ENCODE measurements at places on chromosomes 4 and X. TPM values are rescaled to one million over a fixed set of nuclear protein-coding genes. Genes with fewer than 3 reads are reported as not detected.

CXCL11 gene
- 0.07 TPM for total RNA-seq

ZDHHC15 gene
- total RNA-seq = not detected

SPOCK3 gene
- total RNA-seq = 3.5 TPM

PRKX gene
- total RNA-seq = 14.9 TPM

SOWAHD gene
- 0.19 TPM for total RNA-seq

CTSO gene
- total RNA-seq = 2.9 TPM

CT45A10 gene
- not detected for total RNA-seq

GABRG1 gene
- not detected for total RNA-seq

MSN gene
- total RNA-seq = 307 TPM

AWAT2 gene
- total RNA-seq = not detected

XAGE5 gene
- not detected for total RNA-seq

NDST4 gene
- total RNA-seq = not detected

SSX2 gene
- total RNA-seq = not detected

RAB41 gene
- total RNA-seq = not detected

LCORL gene
- total RNA-seq = 9.6 TPM

MAGEA8 gene
- not detected for total RNA-seq

PPARGC1A gene
- total RNA-seq = 0.42 TPM

ZNF280C gene
- 3.9 TPM for total RNA-seq

MAGEA1 gene
- total RNA-seq = not detected

TKTL1 gene
- not detected for total RNA-seq

SPATA4 gene
- total RNA-seq = not detected

SPON2 gene
- total RNA-seq = 18.1 TPM

ZAR1 gene
- total RNA-seq = not detected

RBM46 gene
- not detected for total RNA-seq

ZIC3 gene
- total RNA-seq = not detected

S100P gene
- 39.8 TPM for total RNA-seq

CT83 gene
- not detected for total RNA-seq

CXCL6 gene
- 3.6 TPM for total RNA-seq

C4orf54 gene
- not detected for total RNA-seq

RAB33A gene
- not detected for total RNA-seq

CCNA2 gene
- total RNA-seq = 68.5 TPM

RHOXF2B gene
- total RNA-seq = not detected

RENBP gene
- total RNA-seq = 0.09 TPM

GPR119 gene
- total RNA-seq = not detected

ARL9 gene
- total RNA-seq = 0.23 TPM

DNAAF6 gene
- total RNA-seq = not detected

TMSB15C gene
- total RNA-seq = 1.1 TPM

GUCY1B1 gene
- 3.9 TPM for total RNA-seq

CWH43 gene
- total RNA-seq = 9.9 TPM

PCGF3 gene
- total RNA-seq = 35.1 TPM

FGFR3 gene
- total RNA-seq = 120 TPM

PRR32 gene
- not detected for total RNA-seq

SPANXB1 gene
- total RNA-seq = not detected

BTK gene
- not detected for total RNA-seq

RAB9B gene
- 0.19 TPM for total RNA-seq

SLC9A6 gene
- total RNA-seq = 15.2 TPM

SNCA gene
- total RNA-seq = 26.2 TPM

ZNF711 gene
- 0.88 TPM for total RNA-seq

GPR50 gene
- not detected for total RNA-seq

TMPRSS11A gene
- total RNA-seq = 1.4 TPM

NXF2 gene
- not detected for total RNA-seq

HTR2C gene
- total RNA-seq = not detected

KIT gene
- not detected for total RNA-seq

PPP4R3C gene
- not detected for total RNA-seq

SLC30A9 gene
- 47.2 TPM for total RNA-seq

SMIM31 gene
- total RNA-seq = not detected

PAGE1 gene
- not detected for total RNA-seq

LGI2 gene
- not detected for total RNA-seq

PCDH19 gene
- 0.07 TPM for total RNA-seq
